ENCODE measurements at places on chromosomes 3 and 15.

- DNase-seq: no peak
Observed at GRCh38 chr3:50189274-50189673, 2.1 kb upstream of the GNAT1 start.

- no peak for DNase-seq
Observed at GRCh38 chr3:13235079-13235478, 161.8 kb upstream of the IQSEC1 start.

DNA sequence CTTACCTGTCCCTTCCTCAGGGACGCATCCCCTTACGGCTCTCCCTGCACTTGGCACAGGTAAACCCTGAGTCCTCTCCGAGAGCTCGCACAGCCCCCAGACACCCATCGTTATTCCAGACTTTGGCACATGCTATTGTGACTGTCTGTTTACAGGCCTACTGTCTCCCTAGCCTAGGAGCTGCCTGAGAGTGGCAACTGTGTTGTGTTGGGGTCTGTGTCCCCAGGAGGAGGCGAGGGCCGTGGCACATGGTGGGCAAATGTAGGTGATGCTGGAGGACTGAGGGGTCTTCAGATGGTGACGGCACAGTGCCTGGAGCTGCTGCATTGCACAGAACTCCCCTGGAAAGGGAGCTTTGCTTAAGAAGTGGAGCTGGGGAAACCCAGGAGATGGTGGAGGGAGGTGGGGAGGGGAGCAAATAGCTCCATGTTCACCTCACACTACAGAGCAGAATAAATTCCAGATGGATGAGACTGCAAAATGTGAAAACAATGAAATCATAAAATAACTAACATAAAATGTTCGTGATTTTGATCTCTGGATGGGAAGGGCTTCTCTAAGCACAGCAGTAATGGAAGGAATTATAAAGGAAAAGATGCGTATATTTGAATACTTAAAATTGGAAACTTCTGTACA, 96.5 kb downstream of the SMAD6 start:
- peak; percentile 41 for DNase-seq

- DNase-seq: no peak
Observed at GRCh38 chr15:60419753-60420152, 22.0 kb upstream of the ANXA2 start.

GRCh38 chr3:101252945-101253344, 67.4 kb downstream of the IMPG2 start:
- DNase-seq: no peak

- no peak for DNase-seq
Observed at GRCh38 chr3:148232389-148232788, 465.3 kb upstream of the AGTR1 start.

DNA sequence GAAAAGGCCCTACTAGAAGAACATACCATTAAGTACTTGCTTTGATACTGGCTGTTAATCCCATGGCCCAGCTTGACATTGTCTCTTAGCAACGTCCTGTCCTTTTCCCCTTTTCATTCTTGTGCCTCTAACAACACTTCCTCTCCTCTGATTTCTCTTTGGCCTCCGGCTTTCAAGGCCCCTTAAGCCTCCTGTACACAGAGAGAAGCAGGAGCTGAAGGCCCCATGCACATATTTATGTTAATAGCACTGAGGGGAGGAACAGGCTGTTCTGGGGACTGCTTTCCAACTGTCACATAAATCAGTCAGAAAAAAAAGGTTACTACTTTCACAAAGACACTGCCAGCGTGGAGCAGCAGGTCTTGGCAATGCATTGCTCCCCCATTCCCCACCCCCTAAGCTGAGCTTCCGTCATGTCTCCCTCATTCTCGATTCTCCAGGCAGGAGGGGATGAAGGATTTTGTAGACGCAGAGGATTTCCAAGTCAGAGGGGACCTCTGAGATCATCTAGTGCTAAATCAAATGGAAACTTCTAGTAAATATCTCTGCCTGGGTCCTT, 257.4 kb upstream of the ADAMTS9 start:
- no peak for DNase-seq

- DNase-seq: no peak
Observed at GRCh38 chr15:33788906-33789540, 179.3 kb upstream of the CHRM5 start.

DNA sequence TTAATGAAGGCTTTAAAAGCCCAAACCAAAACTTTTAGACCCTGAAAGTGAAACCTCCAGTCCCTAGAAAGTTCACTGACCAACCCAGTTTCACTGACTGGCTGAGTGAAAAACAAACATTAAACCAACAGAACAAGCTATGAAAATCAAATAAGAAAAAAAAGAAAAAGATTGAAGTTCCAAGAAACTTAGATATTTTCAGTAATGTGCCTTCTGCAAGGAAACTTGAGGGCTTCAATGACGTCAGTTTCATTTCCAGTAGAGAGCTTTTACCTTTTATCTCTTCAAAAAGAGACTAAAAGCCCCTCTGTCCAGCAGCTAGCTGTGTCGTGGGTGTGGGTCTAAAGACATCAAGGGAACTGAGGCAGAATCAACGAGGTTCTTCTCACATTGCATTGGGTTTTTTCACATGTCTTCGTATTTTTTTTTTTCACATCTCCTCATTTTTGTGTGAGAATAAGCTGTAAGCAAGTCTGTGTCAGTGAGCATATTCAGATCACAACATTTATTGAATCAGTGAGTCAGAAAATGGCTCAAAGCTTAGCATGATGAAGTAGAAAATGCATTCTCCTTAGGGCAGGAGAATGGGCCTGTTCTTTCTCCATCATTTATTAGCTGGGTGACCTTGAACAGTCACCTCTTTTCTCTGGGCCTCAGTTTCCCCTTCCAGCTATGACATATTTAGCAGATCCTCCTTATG, 54.8 kb upstream of the BCL6 start:
- DNase-seq: no peak

DNA sequence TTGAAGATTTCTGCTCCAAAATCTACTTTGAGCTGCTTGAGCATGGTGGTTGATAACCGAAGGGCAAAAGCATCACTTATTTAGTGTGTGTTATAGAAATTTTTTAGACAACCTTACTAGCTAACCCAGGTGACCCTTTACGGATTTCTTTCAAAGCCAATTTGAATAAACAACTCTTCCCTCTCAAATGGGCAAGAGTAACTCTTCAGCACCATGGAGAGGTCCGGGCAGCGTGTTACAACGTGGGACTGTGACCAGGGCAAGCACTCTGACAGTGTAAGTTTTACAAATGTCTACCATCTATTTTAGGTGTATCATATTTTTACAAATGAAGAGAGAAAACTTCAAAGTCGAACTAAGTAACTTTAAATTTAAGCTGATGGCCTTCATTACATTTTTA, 471.8 kb downstream of the MFSD1 start:
- no peak for DNase-seq

GRCh38 chr3:62211675-62212429, 161.5 kb downstream of the FEZF2 start:
- no peak for DNase-seq

DNA sequence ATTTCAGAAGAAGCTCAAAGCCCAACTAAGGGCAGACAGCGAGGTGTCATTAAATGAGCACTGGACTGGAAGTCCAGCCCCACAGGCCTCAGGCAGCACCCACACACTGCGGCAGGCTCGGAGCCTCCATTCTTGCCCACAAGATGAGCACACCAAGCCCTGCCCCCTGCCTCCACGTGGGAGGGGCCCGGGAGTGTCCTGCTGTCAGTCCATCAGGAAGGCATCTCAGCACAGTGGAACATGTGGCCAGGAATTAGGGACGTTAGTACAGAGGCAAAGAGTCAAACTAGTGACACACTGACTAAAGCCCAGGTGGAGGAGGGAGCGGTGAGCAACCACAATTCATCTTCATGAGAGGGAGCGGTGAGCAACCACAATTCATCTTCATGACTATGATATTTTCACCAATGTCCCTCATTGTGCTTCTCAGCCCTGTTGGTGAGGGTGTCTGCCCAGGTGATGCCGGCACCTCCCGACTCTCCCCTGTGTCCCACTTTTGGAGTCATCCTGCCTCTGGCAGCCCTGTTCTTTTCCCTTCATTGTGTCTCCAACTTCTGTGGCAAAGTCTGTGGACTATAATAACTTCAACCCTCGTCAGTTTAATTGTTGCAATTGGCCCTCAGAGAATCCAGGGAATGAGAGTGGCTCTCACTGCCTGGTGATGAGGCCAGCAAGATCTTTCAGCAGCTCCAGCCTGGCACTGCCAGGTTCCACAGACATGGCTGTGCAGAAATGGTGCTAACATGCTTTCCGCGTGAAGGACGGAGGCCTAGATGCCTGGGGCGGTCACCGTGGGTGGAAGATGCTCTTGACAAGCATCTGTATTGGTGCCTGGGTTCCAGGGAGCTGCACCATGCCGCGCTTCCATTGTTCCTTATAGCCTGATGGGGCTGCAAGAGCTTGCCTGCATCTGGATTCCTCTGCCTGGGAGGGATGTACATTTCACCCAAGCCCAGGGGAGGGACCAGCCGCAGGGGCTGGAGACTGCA, 23.1 kb upstream of the SKOR1 start:
- no peak for DNase-seq
